NCI-H446 (cell line): ENCODE measurements at places on chromosomes 1 and 21.

GRCh38 chr1:156465747-156466365 is 34.7 kb downstream of the MEF2D start:
- no peak for DNase-seq

DNA sequence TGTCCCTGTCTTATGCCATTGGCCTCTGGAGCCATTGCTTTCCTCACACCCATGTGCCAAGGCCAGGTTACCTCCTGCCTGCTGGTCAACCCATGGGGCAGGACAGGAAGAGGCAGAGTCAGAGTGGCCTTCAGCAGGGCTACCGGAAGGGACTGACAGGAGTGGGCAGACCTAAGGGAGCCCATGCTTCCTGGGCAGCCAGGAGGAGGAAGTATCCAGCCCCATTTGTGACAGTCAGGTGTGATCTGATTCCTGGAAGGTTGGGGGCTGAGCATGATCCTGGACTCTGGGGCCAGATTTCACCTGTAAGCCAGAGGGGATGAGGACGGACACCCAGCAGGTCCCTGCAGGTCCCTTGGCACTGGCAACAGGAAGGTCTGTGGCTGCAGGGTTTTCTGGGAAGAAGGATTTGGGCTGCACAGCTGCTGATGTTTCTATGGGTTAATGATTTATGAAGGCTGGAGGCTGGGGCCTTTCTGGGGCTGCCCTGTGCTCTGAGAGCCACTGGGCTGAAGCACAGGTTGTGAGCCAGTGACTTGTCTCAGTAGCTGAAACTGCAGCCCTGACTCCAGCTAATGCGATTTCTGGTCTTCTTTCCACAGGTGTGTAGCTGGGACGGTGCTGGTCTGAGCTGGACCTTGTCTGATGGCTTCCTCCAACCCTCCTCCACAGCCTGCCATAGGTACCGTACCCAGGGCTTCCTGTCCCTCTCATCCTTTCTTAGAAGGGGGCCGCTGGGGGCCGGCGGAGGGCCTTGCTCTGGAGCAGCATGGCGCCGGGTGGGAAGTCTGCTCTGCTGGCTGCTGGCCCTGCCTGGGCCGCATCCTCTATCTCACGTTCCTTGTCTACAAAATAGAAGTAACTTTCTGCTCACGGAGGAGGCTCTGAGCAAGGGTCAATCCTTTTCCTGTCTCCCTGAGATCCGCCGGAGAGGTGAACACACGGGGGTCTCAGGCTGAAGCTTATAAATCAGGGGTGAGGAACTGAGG is 40.7 kb downstream of the ARHGEF10L start:
- no peak for DNase-seq

GRCh38 chr1:43942411-43942810 is 4.3 kb upstream of the IPO13 start:
- DNase-seq = no peak

- DNase-seq = no peak
These were observed 92.2 kb upstream of the KCTD3 start for GRCh38 chr1:215474940-215475339.

- DNase-seq = no peak
These were observed 25.3 kb downstream of the ACTA1 start for GRCh38 chr1:229408458-229409037.
